ENCODE measurements at places on chromosomes 6 and 20. TPM values are rescaled to one million over a fixed set of nuclear protein-coding genes. Genes with fewer than 3 reads are reported as not detected.

OPRL1 gene
- 1.3 TPM for total RNA-seq

GGTLC1 gene
- not detected for total RNA-seq

GPR31 gene
- total RNA-seq = not detected

C6orf141 gene
- total RNA-seq = not detected

TINAG gene
- not detected for total RNA-seq

ADA gene
- total RNA-seq = 39.6 TPM

OOEP gene
- total RNA-seq = 0.69 TPM

SEMG1 gene
- total RNA-seq = not detected

LAMA2 gene
- 0.47 TPM for total RNA-seq

DYNLRB1 gene
- 82.6 TPM for total RNA-seq

TCFL5 gene
- total RNA-seq = 3.8 TPM

CCN6 gene
- total RNA-seq = not detected

RUNX2 gene
- total RNA-seq = 30.0 TPM

ENPP1 gene
- not detected for total RNA-seq

APOM gene
- 1.7 TPM for total RNA-seq

ADAM33 gene
- total RNA-seq = not detected

RCAN2 gene
- total RNA-seq = not detected

MROH8 gene
- total RNA-seq = 0.81 TPM

RBM24 gene
- total RNA-seq = not detected

ATP6V1G2 gene
- 3.9 TPM for total RNA-seq

COL12A1 gene
- total RNA-seq = 0.37 TPM

SLC32A1 gene
- not detected for total RNA-seq

PHF1 gene
- total RNA-seq = 403 TPM

SNPH gene
- total RNA-seq = 7.5 TPM

HTR1B gene
- not detected for total RNA-seq

EGFL8 gene
- total RNA-seq = 9.9 TPM

SLC22A23 gene
- 6.3 TPM for total RNA-seq

NOX3 gene
- total RNA-seq = not detected

MATN4 gene
- not detected for total RNA-seq

TTK gene
- 1.7 TPM for total RNA-seq

RPS6KA2 gene
- total RNA-seq = 5.2 TPM

HLA-DMB gene
- total RNA-seq = 17.6 TPM

OR12D1 gene
- not detected for total RNA-seq

CDSN gene
- total RNA-seq = not detected

ADGRB3 gene
- not detected for total RNA-seq

ARMH2 gene
- total RNA-seq = 1.8 TPM

Measured in CD4-positive, CD25-positive, alpha-beta regulatory T cell (primary cell).